Tibial nerve (tissue), 4 donors: ENCODE measurements at places on chromosomes 4 and X.

DNA sequence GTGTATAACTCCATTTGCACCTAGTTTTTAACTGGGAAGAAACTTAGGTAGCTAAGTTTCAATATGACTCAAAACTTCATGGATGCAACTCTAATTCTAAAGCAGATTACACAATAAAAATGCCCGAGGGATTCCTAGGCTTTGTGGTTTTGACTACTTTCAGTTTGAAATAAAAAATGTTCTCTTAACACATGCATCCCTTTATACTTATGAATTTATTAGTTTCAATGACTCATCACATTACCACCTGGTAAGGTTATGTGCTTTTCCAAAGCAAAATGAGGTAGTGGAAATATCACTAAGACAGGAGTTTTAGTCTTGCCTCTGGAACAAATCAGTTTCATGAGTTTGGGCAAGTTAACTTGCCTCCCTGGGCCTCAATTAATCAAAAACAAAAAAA is 125.5 kb downstream of the OPHN1 start:
- no peak overlapping the region for H3K4me3 ChIP-seq
- H3K36me3 ChIP-seq, result no peaks in the 10 kb centered on the region
- no peak overlapping the region for H3K27ac ChIP-seq
- no peaks in the 10 kb centered on the region for H3K4me1 ChIP-seq
- peak; percentile 13 for DNase-seq

GRCh38 chrX:4314586-4314985 is 601.1 kb upstream of the PRKX start:
- no peaks in the 10 kb centered on the region for H3K36me3 ChIP-seq
- H3K4me1 ChIP-seq, result no peaks in the 10 kb centered on the region
- no peak for DNase-seq
- H3K27ac ChIP-seq, result no peak overlapping the region
- H3K27me3 ChIP-seq, result no peaks in the 10 kb centered on the region

DNA sequence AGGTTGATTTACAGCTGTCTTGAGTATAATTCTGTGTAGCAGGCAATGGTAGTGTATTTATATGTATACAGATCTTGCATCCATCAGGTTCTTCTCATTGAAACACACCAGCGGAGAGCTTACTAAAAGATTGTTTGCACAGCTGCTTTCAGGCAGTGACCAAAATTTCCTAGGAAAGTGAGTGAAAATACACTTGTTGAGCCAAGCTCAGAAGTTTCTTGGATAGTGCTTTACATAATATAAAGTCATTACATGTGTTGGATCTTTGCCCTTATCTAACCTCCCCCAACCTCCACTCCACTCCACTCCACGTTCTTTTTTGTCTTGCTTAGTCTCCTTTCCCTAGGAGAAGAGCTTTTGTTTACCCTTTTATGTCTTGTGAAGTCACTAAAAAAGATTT is 34.1 kb downstream of the CNKSR2 start:
- no peaks in the 10 kb centered on the region for H3K27me3 ChIP-seq
- H3K36me3 ChIP-seq, result no peaks in the 10 kb centered on the region
- DNase-seq, result no peak
- H3K27ac ChIP-seq, result no peak overlapping the region

- no peak overlapping the region for H3K4me3 ChIP-seq
- no peaks in the 10 kb centered on the region for H3K4me1 ChIP-seq
- H3K27ac ChIP-seq, result no peak overlapping the region
- no peaks in the 10 kb centered on the region for H3K36me3 ChIP-seq
- DNase-seq, result no peak
Measured at GRCh38 chrX:28177202-28177601, 196.0 kb upstream of the DCAF8L1 start.
